ENCODE measurements at places on chromosomes 1 and 21.

- DNase-seq: no peak
Measured at GRCh38 chr1:226942392-226942791, 2.3 kb downstream of the COQ8A start.

GRCh38 chr1:71804140-71804539 lies 478.2 kb downstream of the NEGR1 start:
- DNase-seq: no peak

DNA sequence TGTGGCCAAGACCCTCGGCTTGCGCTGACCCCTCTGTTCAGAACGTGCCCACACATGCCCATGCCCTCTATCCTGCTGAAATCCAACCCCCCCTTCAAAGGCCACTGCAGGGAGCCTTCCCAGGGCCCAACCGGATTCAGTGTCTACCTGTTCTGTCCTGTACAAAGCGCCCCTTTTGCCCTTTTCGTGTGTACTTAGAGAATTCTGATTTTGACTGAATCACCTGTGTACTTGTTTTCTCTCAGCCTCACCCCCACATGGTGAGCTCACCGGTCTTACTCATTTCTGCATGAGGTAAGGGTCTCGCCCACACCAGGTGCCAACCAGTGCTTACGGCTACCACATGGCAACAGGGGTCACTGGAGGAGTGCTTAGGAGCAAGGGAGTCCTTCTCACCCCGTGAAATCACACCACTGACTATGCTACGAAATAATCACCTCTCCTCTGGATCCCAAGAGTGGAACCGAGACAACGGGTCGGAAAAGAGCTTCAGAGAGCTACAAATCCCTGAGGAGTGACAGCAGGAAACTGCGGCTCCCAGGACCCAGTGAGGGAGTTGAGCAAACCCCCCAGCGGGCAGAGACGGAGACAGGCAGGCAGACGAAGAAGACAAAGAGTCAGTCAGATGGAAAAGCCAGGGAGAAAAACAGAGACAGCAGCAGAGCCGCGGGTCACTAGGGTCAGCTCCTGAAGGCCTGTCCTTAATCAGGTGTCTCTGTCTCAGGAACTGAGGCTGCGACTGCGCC lies 2.1 kb upstream of the S100A2 start:
- DNase-seq: no peak

- DNase-seq: peak; percentile 70
Measured at GRCh38 chr21:42145569-42146272, 73.2 kb upstream of the ABCG1 start.

DNA sequence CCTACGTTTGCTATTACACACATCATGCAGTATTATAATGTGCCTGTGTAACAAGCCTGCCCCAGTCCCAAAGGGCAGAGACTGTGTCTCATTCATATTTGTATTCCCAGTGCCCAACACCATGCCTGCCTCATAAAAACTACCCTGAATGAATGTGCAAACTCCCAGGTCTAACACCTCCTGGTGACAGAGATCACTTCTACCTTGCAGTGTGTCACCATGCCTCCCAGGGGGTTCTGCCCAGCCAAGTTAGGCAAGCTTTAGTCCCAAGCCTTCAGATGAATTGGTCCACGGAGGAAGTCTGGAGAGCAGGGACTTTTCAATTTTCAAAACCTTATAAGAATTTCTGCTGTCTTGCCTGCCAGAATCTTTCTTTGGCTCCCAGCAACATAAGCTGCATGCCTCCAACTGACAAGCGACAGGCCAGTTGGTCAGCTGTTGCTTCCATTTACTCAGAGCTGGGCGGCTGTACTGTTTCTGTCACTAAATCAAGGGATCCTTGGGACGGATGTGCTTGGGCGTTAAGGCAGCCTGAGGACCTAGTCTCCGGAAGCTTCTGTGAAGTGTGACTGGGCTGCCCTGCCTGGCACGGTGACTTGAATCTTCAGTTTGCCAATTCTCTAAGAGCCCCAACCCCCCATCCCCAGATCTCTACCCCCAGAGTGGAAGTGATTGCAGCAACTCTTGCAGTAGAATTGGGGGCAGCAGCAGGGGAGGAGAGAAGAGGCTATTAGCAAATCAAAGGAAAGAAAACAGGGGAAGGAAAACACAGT lies 1.2 kb downstream of the RXRG start:
- DNase-seq: no peak

DNA sequence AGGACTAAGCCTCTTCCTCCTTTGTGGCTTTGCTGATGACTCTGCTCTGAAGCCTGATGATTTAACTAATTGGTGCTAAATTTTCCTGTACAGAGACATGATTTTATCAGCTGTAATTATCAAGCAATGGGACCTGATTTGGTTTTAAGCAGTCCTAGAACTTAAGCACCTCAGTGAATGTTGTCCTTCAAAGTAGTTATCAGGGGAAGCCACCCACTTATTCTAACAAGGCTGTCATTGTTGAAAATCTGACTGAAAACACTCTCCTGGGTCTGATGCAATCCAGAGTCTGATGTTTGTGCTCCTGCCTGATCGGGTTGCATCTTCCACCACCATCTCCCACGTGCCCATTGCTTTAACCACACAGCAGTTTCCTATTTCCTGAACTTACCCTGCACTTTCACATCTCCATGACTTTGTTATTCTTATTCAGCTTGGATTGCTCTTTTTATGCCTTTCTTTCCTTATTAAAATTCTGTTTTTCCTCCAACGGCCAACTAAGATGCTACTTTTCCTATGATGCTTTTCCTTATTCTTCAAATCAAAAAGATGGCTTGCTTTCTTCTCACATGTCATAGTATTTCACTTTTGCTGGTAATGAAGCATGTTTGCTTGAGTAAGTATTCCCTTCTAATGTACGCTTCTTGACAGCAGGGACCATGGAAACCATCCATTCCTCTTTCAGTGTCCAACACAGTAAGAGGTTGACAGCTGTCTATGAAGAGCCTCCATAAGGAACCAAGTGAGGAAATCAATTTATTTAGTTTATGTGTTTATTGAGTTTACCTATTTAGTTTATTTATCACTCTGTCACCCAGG lies 55.0 kb downstream of the S1PR1 start:
- DNase-seq: no peak

DNA sequence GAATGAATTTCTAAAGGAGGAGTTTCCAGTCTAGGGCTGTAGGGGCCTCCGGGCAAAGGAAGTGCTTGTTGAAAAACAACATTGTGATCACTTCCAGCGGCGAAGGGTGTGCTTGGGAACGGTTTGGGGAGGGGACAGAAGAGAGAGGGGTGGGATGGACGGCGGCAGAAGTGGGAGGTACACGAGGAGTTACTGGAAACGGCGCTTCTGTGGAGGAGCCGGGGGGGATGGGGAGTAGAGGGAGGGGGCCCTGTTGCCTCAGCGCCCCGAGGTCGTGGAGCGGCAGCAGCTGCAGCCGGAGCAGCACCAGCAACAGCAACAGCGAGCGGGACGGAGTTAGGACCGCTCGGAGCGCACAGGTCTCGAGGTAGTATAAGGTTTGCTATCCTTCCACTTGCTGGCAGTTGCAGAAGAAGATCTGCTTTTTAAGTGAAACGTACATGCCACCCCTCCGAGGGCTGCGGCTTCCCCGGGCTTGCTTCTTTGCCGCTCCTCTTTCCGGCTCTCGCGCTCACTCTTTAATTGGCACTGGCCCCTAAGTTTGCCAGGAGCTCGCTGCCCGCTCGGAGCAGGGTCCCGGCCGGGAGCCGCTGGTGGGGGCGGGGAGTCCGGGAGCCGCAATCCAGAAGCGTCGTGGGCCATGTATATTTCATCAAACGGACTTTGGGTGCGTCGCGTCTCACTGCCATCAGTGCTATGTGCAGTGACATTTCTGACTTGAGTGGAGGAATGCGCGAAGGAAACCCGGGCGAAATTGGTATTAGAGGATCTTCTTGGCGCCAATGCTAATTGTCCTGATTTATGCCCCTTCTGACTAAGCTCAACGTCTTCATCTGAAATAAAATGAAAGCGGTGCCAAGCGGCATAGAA lies 771 bp upstream of the NTNG1 start:
- no peak for DNase-seq

- no peak for DNase-seq
Measured at GRCh38 chr1:21098186-21098915, 78.3 kb downstream of the EIF4G3 start.

DNA sequence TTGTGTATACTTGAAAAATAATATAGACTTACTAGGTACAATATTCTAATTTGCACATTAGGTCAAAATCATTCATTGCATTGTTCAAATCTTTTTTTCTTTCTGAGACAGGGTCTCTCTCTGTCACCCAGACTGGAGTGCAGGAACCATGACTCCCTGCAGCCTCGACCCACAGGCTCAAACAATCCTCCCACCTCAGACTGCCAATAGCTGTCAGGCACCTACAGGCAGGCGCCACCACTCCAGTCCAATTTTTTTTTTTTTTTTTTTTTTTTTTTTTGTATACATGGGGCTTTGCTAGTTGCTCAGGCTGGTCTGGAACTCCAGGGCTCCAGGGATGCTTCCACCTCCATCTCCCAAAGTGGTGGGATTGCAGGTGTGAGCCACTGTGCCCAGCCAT lies 656.9 kb downstream of the KCNT2 start:
- no peak for DNase-seq

DNA sequence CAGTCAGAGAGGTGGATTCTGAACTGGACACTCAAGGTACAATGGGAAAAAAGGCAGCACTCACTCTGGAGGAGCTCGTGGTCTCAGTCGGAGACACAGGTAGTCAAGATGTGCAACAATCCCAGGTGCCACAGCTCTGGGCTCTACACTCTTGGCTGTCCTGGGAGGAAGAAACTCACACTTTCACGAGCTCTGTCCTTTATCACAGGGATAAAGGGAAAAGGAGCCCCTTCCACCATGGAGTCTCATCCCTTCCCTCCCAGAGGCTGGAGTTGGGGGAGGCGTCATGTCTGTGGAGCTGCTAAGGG lies 20.3 kb downstream of the CDK18 start:
- DNase-seq: no peak

- DNase-seq: no peak
Measured at GRCh38 chr1:55443175-55443915, 228.2 kb upstream of the USP24 start.

DNA sequence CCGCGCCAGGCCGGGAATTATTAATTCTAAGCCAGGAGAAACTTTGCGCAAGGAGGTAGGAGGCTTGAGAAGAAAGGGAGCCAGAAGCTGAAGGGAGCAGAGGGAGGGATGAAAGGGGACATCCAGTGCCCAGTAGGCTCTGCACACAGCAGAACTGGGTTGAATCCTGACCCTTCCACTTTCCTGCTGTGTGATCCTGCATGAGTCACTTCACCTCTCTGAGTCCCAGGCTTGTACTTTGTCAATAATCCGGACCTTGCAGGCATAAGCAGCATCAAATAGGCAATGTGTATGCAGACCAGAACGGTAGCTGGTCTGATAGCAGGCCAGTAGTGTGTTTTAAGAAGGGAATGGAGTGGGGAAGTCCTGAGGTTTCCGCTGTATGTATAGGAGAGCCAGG lies 25.5 kb upstream of the EPB41 start:
- DNase-seq: no peak

DNA sequence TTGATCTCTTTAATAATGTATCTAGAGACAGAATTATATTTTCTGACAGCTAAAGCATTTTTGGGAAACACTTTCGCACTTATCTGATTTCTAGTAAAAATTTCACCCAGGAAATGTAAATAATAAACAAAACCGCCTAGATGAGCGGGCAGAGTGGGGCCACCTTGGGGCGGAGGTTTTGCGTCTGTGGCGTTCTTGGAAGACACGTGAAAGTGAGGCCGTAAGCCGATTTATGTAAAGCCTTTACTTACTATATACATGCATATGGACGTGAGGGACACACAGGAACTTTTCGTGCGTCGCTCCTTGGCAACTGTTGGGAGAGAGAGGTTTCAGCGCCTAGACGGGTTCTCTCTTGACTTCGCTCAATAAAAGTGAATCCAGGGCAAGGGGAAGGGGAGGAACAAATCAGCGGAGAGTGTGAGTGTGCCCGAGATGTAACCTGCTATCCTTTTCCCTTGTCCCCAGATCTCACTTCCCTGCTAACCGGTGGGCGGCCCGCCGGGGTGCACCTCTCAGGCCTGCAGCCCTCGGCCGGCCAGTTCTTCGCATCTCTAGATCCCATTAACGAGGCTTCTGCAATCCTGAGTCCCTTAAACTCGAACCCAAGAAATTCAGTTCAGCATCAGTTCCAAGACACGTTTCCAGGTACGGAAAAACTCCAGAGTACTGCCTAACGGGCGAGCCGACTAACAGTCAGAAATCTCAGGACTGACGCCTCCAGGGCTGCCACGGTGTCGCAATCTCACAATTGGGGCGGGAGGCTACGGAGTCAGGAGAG lies 1.7 kb downstream of the HLX start:
- peak; percentile 55 for DNase-seq

DNA sequence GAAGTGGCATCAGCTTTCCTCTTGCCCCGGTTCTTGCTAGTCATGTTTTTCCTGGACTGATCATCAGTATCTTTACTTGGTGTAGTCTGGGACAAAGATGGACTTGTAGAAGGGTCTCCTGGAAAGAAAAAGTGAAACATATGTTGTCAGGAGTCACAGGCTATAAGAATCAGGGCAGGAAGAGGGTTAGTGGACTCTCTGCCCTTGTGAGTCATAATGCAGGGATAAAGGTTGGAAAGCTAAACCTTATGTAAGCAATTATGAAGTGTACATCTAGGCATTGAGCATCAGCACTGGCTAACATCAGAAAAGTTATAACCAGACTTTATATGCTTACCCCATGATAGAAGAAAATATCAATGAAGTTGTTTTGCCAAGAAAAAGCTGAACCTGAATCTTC lies 51.2 kb downstream of the XKR8 start:
- DNase-seq: no peak

GRCh38 chr21:33969581-33969980 lies 54.0 kb upstream of the ATP5PO start:
- no peak for DNase-seq

DNA sequence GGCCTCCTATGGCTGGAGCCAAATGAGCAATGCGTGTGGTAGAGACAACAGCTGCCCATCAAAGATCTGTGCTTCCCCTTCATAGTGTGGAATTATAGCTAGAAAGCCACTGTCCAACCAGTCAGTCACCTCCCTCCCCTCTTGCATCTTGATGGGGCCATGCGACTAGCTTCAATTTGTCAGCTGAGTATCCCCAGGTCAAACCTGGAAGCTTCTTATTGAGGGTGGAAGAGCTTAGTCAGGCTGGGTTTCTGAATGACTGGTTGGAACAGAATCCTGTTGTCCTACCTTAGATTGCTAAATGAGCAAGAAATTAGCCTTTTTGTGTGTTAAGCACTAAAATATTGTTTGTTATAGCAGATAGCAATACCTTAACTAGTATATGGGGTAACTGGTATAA lies 625.4 kb downstream of the PTPRC start:
- no peak for DNase-seq

GRCh38 chr21:38661197-38661871 lies 144.4 kb upstream of the ETS2 start:
- DNase-seq: no peak

DNA sequence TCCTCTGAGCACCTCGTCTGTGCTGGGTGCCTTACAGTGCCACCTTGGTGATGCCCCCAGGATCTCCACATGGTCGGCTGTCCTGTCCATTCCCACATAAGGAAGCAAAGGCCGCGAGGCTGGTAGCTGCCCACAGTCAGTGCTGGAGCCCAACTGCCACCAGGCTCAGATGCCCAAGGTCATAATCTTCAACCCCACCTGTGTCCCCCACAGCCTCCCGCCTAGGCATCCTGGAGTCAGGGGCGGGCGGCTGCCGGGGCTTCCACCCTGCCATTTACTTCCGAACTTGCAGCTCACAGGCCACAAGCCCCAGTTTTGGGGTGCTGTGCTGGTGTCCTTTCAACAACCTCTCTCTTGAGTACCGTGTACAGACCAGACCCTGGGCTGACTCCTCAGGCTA lies 126.3 kb downstream of the CASZ1 start:
- no peak for DNase-seq
